ENCODE measurements at places on chromosomes 16 and 17.

DNA sequence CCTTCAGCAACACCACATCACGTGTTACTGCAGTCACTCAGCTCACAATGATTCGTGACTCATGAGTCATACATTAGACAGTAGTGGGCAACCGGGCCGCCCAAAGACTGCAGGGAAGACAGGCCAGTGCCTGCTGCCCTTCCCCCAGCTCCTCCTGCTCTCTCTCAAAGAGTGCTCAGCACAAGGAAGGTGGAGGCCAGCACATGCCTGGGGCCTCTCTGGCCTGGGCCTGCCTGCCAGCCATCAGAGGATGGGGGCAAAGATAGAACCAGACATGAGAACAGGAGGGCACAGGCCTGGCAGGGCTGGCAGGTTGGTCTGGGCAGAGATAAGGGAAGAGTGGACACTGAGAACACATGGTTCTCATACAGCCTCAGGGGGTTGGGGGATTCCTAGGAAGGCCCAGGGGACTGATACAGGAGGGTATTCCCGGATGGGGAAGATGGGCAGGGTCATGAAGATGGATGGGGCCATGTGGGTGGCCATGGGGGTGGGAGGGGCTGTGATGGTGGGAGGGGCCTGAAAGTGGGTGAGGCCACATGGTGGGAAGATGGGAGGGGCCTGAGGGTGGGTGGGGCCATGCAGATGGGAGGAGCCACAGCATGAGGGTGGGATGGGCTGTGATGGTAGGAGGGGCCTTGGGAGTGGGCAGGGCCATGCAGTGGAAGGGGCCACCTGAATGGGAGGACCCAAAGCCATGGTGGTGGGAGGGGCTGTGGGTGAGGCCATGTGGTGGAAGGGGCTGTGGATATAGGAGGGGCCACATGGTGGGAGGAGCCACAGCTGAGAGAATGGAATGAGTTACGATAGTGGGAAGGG is 29.0 kb downstream of the KATNB1 start:
- DNase-seq, result peak; percentile 65

DNA sequence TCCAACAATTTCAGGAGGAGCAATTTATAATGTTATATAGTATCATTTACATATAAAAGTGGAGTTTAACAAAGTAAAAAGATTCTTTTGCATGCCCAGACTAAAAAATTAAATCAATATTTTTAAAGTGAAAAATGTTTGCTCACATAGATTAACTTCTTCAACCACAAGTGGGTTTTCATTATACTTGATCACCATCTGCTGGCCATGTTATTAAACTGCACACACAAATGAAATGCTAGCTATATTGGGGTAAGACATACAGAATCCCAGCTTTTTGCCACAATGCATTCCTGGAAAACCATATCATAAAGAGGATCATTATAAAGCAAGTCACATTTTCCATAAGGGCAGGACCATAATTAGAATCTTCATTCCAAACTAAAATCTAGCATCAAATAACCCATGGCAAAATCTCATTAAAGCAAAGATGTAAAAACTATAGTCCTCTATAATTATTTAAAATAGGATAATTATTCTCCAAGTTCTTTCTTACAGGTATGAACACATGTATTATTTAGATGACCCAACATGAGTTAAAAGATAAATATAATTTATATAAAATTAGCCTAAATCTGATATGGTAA is 26.3 kb downstream of the CEP112 start:
- DNase-seq, result peak; percentile 24

DNA sequence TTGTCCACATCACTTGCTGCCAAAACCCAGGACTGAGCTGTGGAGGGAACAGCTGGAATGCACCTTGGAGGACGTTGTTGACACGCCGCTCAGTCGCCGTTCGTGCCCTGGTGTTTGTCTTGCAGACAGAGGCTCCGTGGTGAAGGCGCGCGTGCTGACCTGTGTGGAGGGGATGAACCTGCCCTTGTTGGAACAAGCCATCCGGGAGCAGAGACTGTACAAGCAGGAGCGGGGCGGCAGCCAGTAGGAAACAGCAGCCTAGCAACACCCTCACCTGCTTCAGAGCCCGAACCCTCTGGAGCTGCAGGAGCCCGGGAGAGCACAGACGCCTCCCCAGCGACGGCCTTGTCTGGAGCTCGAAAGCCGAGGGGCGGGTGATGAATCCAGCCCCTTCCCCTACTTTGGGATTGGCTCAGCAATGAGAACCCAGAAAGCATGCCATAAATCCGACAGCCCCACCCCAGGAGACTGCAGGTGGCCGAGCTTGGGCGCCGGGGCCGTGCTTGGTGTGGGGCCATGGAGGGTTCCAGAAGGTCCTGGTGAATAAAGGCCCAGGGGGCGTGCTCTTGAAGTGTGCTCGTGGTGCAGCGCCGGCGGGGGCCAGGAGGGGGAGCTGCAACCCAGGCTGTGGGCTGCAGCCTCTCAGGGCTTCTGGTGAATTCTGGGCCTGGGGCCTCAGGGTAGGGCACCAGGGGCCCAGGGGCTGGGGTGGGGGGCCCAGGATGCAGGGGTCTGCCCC is 470 bp upstream of the CDK3 start:
- DNase-seq, result no peak

DNA sequence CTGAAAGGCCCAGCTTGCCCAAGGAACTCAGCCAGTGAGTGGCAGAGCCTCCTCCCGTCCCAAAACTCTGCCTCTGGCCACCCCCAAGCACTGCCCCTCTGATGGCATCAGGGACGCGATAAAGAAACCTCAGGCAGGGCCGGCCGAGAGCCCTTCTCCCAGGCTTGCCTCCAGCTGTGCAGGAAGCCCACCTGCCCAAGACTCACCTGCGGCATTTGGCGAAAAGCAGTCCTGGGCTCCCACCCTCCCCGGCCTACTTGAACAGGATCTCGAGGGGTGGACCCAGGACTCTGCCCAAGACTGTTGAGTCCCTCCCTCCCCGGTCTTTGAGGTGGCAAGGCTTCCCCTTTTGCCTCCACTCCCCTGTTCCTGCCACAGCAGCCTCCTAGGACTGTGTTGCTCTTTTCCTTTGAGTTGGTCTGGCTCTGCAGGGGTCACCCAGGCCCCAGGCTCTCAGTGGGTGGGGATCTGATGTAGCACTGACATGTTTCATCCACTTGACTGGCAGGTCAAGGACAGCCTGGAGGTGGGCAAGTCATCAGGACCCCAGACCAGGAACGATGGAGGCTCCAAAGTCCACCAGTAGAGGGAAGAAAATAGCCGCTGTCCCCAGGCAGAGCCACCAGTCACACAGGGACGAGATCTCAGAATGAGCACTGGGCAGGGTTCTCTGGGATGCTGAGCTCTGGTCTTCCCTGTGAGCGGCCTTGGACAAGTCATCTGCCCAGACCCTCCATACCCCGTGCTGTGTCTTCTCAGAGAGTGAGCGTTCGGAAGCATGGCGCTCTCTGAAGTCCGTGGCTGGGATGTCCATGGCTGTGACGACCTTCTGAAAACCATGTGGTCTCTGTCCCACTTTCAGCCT is 111.0 kb upstream of the TNRC6C start:
- DNase-seq, result no peak

GRCh38 chr17:57463103-57463885 is 207.0 kb downstream of the MSI2 start:
- DNase-seq, result no peak

GRCh38 chr16:49281843-49282642 is 405 bp upstream of the CBLN1 start:
- DNase-seq, result no peak

GRCh38 chr17:64123114-64123513 is 6.8 kb downstream of the ERN1 start:
- no peak for DNase-seq

- no peak for DNase-seq
Measured at GRCh38 chr17:4001048-4001590, 36.9 kb upstream of the ATP2A3 start.

DNA sequence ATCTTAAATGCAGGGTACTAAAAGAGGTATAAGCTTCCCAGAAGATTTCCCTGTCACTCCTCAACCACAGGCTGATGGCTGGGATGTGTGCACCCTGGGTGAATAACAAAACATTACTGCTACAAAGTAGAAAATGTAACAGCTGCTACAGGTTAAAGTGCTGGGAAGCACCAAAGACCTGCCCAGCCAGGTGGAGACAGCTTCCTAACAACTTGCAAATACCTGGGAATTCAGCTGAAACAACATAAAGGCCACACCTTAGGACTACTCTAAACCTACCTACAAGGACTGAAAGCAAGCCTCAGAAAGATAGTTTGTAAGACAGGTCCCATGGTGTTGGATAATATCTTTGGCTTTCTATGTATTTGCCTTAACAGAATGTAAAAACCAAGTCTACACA is 118.5 kb downstream of the CEP112 start:
- no peak for DNase-seq

- no peak for DNase-seq
Measured at GRCh38 chr16:11551842-11552241, 34.9 kb downstream of the LITAF start.

GRCh38 chr17:75307957-75308731 is 18.9 kb upstream of the SLC25A19 start:
- no peak for DNase-seq

DNA sequence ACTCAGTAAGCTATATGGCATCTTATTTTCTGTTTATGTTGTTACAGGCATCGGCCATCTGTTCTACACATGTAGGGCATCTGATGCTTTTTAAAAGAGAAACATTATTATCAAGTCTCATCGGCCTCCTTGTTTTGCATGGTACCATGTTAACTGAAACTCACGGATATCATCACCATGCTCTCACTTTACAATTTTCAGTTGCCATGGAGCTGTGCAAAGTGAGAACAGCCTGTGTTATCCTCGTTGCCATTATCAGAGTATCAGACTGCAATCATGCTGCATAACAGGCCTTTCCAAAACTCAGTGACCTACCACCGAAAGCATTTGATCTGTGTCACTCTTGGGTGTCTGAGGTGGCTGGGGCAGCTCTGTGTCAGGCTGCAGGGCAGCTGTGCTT is 110.3 kb downstream of the C17orf67 start:
- no peak for DNase-seq

DNA sequence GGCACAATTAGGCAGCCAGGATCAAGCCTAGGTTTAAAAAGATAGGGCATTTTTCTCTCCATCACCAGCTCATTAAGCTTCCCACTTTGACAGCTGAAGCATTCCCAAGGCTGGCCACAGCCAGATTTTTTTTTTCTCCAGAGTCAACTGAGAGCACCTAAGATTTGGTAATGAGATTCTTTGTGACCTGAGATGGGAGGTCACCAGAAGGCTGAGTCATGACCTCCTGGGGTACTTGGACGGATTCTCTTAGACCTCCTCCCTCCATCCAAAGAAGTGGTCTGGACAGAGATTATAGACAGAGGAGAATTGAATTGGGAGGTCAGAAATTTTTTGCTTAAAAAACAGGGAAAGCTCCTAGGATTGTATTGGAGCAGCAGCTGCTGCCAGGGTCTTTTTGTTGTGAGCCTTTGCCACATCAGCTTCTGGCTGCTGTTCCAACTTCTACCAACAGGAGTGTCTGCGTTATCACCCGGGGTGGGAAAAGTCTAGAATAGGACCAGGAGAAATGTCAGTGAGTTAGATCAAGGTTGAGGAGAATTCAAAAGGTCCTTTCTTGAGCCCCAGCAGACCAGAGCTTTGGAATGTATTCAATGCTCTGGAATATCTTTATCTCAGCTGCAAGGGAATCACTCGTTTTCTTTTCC is 221.2 kb upstream of the N4BP1 start:
- no peak for DNase-seq

DNA sequence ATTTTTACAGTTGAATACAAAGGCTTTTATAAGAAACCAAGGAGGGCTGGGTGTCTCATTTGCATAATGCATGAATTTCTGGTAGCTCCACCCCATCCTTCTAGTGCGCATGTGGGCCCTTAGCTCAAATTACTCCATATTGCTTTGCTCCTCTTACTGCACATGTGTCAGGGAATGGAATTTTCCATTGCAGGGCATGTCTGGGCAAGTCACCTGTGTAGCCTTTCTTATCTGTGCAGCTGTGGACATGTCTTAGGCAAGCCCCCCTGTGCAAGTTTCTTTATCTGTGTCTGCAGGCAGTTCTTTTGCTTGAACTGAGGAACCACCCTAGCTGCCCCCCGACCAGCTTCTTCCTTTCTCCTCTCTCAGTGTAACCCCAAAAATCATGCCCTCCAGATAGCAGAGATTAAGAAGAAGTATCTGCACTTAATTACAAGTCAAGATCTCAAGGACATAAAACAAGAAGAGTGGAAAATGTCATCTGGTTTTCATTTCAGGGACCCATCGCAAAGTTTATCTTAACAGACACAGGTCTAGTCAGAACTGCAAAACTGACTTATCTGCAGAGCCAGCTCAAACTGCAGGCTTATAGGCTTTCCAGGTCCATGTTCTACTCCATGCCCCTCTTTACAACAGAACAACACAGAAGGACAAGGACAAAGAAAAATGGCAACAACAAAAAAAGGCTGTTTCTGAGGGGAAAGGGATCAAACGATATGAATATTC is 137.9 kb upstream of the HS3ST4 start:
- no peak for DNase-seq

DNA sequence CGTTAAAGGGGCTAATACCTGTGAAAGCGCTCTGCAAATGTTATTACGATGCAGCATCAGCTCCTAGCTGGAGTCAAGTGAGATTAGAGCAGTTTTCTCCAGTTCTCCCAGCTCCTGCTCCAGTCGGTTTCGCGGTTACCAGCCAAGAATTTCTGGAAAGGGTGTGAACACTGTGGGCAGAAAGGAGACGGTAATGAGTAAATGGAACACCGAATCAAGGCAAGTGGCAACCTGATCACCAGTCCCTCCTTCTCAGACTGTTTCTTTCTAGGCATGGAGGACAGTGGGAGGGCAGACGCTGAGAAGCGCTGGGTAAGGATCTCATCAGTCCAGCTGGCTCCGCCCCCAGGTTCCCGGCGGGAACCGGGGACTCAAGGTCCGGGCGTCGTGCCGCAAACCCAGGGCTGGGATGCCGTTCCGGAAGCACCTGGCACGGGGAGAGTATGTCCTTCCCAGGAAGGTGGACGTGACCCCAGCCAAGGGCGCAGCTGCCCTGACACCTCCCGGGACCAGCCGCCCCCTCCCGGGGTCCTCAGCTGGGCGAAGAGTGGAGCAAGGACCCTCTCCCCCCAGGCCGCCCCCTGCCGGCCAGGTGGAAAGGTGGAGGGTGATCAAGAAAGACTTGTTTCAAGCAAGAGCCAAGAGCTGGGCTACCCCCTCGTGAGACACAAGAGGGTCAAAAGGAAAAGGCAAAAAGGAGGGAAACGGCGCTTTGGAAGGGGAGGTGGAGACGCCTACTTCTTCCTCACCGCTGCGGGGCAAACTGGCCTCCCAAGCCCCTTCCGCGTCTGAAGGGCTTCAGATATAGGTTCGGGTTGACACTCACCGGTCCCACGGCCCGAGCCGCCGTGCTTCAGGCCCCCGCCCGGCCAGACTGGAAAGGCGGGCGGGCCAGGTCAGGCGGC is 481 bp downstream of the MYO19 start:
- DNase-seq, result peak; percentile 11
